ENCODE measurements at places on chromosomes 2 and 18.
A peak's percentile ranks its signal among the peaks of the same experiment; 100 is the strongest.

- DNase-seq, result no peak
Observed at GRCh38 chr2:218782528-218782844, 539 bp downstream of the CYP27A1 start.

- no peak for DNase-seq
Observed at GRCh38 chr18:49169037-49169521, 218.3 kb upstream of the SMAD7 start.

DNA sequence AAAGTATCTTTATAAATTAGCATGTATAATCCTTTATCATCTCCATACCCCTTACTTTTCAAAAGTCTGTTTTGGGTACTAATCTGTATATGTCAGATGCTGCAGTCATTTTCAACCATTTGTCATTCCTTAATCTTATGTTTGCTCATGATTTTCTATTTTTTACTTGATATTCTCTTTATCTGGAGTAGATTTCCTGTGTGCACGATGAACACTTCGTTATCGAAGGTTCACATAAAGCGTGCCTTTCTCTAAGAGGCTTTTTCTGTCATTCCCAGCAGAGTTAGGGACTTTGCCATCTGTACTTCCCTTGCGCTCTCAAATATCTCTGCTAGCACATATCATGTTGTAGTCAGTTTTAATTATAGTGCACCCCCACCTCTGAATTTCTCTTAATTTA lies 123.2 kb downstream of the BIRC6 start:
- no peak for DNase-seq

DNA sequence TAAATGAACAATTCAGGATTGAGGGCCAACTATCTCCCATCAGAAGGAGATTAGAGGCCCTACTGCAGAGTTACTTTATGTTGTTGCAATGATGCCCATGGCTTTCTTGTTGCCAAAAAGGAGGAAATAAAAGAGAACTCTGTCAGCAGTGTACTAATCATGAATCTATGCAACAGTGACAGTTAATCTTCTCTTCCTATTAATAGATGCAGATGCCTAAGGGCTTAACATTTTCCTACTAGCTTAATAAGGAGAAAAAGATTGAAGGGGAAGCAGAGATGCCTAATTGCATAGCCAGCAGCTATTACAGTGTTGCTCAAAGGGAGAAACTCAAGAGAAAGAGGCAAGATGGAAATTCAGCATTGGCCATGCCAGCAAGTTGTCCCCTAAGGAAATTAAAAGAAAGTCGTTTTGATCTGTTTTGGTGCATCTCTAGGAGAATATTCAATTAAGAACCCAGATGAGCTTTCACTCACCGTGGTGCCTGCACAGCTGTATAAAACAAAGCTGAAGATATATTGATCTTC lies 107.1 kb upstream of the KCNJ3 start:
- DNase-seq, result no peak

DNA sequence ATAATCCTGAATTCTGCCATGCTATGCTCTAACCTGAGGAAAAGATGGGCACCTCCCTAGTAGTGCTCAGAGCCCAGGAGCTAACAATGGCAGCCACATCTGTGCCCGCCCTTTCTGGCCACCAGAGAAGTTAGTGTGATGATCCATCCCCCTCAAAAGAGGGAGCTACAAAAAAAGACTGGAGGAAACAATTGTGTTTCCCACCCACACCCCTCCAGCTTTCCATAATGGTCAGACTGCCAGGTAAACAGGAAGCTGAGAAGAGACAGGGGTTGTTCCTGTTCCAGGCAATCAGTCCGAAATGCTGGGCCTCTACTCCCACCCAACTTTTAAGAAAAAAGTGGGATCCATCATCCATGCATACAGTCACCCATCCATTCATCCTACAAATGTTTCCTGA lies 3.2 kb downstream of the TBC1D8 start:
- DNase-seq, result no peak

DNA sequence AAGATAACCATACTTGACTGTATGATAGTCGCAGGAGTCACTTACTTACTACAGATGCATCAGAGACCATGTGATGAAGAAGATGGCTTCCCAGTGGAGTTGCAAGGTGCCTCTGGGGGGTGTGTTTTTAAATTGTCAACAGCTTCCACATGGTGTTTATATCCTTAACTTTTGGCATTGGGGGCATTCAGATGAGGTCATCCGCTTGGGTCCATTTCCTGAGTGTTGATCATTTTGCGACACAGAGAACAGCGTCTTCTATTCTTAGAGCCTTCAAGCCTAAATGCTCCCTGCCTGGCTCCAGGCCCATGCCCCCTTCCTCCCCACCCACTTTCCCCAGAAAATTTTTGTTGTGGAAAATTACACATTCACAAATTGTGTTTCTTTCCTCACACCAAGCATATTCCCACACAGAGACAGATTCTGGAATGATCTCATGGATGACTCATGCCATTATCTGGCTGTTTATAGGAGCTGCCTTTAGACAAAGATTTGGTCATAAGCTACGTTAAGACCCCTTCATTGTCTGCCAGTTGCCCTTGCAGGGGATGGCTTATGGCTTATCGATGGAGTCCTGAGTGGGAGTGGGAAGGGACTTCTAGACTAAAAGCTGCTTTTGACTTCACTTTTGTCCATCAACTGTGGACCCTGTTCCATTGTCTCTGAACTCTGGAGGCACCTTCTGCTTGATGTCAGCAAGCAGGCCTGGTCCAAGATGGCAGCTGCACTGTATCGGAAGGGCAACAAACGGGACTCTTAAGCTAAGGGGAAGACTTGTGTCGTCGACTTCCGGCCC lies 91.8 kb downstream of the CABLES1 start:
- no peak for DNase-seq

DNA sequence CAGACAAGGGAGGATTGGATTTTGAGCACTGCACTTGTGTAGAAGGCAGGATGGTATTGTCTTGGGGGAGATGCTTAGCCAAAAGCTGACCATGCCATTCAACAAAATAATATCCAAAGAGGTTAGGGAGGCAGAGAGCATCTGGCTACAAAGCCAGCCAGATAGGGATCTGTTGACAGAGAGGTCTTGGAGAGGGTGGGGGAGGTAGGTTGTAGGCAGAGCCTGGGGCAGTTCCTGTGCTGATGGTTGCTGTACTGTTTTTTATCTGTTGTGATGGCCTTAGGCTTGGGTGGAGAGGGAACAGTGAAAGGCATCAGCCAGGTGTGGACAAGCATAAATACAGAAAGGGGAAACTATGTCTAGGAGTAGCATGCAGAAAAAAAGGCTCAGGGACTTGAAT lies 100.9 kb downstream of the AQP4 start:
- DNase-seq, result no peak

- no peak for DNase-seq
Observed at GRCh38 chr2:109481196-109481555, 132.6 kb downstream of the SEPTIN10 start.

DNA sequence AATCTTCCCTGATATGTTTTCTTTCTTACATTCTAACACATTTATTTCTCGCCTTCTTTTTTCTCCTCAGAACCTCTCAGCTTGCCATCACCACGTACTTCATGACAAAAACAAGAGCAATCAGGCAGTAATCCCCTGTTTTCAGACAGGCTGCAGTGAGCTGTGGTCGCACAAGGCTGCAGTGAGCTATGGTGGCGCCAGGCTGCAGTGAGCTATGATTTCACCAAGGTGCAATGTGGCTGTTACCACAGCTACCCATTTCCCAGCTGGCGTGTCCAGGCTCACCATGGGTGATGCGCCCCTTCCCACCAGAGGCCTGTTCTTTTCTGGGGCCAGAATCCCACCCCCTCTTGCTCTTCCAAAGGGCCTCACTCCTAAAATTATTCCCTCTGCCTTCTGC lies 25.8 kb downstream of the TCF23 start:
- DNase-seq, result no peak

- DNase-seq, result no peak
Observed at GRCh38 chr2:137050949-137051348, 285.6 kb downstream of the THSD7B start.

- peak; percentile 69 for DNase-seq
Observed at GRCh38 chr2:9422321-9423099, 818 bp downstream of the ITGB1BP1 start.

GRCh38 chr2:139165601-139166000 lies 385.4 kb upstream of the NXPH2 start:
- no peak for DNase-seq

- DNase-seq, result no peak
Observed at GRCh38 chr2:138396843-138397242, 104.7 kb upstream of the SPOPL start.

DNA sequence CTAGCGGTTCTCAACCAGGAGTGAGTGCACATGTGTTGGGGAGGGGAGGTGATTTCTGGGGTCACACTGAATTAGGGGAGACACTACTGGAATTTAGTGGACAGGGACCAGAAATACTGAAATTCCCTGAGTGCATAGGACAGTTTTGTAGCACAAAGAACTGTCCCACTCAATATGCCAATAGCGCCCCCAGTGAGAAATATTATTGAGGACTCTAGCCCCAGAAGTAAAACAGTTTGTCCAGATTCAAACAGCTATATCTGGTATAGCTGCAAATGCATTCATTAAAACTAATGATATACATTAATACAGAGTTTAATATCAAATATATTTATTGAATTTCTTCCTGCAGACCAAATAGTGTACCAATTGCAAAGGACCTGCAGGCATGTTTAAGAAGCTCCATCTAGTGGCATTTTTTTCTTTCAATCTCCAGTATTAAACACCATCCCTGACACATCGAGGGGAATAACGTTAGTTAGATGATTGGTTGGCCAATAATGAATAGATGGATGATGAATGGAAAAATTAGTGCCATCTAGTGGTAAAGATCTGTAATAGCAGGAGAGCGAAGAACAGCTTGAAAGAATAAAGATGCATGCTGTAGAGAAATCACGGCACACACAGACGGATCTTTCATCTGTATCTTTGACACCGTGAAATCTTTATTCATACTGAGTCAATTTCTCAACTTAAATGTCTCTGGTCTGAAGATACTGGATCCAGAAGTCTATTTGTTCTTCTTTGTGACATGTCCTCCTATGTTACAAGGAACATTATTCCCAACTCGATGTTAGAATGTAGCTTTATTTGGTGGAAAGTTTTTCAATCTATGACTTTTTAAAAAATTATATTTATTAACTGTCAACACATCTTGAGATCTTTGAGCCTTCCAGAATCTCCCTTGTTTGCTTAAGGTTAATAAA lies 62.5 kb downstream of the DHRS9 start:
- DNase-seq, result peak; percentile 59

DNA sequence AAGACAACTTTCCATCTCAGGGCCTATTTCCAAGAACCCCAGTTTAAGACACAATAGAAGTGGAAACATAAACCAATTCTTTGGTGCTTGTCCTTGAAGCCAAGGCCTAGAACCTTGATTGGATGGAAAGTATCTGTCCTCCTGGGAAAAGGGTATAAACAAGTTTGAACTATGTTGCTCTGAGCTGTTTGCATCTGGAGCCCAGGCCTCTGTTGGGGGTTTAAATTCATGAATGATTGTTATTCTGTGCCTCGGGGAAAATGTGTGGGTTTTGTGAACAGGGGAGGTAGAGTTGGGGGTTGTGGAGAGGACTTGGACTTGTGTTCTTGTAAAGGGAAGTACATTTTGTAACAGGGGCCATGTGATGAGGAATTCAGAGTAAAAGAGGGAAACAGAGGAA lies 406.1 kb downstream of the SLC4A3 start:
- no peak for DNase-seq

DNA sequence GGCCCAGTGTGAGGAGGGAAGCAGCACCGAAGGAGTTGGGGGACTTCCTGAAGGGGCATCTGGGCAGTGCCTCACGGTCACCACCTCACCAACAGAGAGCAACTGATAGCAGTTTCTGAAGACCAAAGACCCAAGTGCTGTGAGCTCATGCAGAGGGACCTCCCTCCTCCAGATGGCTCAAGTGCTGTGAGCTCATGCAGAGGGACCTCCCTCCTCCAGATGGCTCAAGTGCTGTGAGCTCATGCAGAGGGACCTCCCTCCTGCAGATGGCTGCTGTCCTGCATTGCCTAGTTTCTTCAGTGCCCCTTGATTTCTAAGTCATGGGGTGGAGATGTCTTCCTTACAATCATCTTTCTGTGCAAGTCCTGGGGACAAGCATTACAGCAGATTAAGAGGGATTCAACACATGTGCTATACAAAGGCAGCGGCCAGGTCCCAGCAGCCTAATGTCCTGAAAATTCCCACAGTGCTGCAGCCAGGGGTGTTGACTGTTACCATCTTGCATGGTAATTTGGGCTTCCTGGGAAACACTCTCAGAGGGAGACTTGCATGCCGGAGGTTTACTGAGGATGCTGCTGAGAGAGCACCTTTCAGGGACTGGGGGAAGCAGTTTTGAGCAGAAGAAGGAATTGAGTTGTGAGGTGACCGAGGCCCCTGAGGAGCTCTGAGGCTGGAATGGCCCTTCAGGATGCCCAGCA lies 409.3 kb downstream of the GALR1 start:
- DNase-seq, result no peak

DNA sequence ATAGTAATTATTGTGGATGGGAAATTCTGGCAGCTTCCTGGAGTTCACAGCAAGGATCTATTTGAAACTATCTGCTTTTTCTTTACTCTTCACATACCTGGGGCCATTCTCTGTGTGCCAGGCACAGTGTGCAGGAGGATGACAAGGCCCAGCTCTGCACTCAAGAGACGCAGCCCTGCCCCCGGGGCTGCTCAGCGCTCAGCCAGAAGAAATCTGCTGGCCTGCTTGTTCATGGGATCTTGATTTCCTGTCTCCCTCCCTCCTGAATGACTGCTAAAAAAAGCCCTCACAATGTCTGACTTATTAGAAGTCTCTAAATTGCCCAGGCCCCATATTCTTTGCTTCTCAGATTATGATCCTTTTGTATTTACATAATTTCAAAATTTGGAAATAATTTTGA lies 210.9 kb downstream of the DCDC2C start:
- DNase-seq, result no peak

GRCh38 chr2:124112966-124113365 lies 87.9 kb downstream of the CNTNAP5 start:
- DNase-seq, result no peak

DNA sequence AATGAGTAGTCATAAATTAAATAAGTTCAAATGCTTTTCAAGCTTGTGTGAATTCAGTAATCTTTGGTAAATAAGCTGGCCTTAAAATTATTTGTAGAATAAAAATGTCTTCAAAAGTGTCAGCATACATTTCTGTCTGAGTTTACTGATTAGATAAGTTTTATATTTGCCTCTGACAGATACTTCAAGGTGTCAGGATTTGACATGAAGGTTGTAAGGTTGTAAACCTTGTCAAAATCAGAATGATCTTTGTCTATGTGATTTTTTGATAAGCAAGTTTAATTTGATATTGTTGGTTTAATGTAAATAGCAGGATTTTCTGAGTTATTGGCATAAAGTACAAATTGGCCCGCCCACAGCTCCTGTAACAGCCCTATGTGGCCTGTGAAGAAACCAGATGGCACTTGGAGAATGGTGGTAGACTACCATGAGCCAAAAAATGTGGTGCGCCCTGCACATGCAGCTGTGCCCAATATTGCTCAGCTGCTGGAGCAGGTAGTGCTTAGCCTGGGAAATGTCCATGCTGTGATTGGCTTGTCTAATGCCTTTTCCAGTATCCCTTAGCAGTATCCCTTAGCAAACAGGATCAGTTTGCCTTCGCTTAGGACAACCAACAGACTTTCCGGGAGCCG lies 188.0 kb upstream of the SPHKAP start:
- no peak for DNase-seq

GRCh38 chr2:44335806-44336538 lies 25.3 kb downstream of the PREPL start:
- peak; percentile 4 for DNase-seq

GRCh38 chr2:231207734-231208133 lies 9.3 kb downstream of the ARMC9 start:
- no peak for DNase-seq

GRCh38 chr2:19021100-19021476 lies 337.3 kb downstream of the OSR1 start:
- no peak for DNase-seq
